ENCODE measurements at places on chromosomes 3 and 15.

DNA sequence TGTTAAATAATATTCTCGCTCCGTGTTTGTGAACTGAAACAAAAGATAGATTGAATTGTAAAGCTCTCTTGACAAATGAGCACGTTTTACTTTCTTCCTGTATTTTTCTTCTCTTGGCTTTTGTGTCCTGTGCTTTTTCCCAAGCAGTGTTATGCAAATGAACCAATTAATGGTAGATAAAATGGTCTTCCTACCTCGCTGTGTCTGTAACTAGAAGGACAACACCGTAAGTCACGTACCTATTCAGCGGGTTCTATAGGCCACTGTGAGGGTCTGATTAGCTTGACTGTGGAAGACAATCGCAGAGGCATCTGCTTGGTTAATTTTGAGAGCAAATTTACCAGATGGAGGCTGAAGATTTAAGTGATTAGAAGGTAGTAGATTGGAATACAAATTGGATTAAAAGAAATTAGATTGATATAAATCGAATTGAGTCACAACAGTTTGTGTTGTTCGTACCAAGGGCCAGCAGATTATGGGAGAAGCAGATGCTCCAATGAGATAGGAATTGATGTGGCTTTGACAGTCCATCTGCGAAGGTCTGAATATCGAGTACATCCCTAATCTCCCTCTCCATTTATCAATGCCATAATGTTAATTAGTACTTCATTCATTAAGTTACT, 40.2 kb downstream of the ROBO2 start:
- DNase-seq = no peak

DNA sequence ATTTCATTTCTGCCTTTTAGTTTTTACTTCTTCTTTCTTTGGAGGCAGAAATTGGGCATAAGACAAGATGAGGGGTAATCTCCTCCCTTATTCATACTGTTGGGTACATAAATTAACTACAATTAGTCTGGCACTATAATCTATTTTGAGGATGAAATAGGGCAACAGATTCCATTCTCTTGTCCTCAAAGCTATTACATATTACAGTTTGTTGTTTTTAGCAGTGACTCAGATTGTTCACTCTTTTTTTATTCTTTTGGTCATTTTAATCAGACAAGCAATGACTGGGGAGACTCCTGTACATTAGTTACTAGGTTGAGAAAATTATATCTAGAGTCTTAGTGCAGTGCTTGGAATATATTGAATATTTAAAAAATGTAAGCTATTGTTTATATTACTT, 556.0 kb downstream of the OTOL1 start:
- DNase-seq = peak; percentile 58

- peak; percentile 49 for DNase-seq
Measured at GRCh38 chr3:170007031-170007663, 30.6 kb upstream of the GPR160 start.

- DNase-seq = no peak
Measured at GRCh38 chr3:189820365-189820720, 189.2 kb downstream of the TP63 start.

GRCh38 chr15:100728371-100729201, 126.2 kb downstream of the ASB7 start:
- no peak for DNase-seq

DNA sequence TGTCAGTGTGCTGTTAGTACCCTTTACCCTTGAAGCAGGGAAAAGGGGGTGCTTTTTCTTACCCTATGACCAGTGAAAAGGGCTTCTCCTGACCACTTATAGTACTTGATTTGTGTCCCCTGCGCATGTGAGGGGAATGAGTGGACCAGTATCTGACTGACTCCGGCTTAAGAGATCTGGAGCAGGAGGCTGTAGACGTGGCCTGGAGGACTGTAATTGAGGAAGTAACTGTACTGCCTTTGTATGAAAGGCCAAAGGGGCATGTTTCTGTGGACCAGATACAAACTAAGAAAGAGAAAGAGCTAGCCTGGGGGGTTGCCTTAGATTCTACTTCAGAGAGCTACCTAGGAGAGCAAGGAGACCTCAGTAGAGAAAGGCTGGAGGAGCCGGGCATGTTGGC, 89.9 kb upstream of the TBL1XR1 start:
- DNase-seq = no peak

DNA sequence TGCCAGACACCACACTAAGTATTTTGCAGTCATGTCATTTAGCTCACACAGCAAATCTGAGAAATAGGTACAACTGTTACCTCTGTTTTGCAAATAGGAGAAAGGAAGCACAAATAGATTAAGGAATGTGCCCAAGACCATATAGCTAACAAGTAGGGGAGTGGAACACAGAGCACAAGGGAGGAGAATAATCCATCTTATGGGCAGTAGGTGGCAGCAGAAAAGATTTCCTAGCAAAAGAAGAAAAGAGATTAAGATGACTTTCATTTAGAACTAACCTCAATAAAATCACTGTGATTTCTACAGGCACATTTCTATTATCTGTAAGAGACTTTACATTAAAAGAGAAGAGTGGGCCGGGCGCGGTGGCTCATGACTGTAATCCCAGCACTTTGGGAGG, 49.1 kb downstream of the NR1I2 start:
- peak; percentile 29 for DNase-seq

- no peak for DNase-seq
Measured at GRCh38 chr15:83650831-83651230, 3.1 kb upstream of the ADAMTSL3 start.

DNA sequence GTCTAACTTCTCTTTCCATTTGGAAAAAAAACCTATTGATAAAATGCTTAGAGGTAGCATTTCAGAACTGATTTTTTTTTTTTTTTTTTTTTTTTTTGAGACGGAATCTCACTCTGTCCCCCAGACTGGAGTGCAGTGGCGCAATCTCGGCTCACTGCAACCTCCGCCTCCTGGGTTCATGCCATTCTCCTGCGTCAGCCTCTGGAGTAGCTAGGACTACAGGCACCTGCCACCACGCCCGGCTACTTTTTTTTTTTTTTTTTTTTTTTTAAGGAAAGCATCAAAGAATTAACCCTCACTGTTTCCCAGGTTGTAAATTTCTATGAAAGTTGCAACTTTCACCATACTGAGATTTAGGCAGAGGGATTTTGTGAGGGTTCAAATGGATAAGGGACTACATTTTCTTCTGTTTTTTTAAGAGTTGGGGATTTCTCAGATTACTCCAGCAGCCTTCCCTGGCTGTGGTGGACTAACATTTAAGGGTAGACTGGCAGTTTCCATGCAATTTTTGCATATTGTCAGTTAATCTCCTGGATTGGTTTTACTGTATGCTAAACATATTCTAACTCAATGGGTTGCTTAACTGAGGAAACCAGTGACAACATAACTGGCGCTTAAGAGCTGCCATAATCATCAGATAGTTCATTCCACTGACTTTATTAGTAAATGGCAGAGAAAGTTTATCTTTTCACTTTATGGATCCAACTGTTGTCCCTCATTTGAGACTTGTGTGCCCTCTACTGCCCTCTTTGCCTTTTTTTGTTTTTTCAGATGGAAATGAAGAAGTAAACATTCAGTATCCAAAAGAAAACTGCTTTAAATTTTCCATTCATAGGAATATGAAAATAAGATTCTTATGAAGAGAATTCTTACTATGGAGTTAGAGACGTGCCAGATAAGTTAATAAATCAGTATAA, 93.7 kb downstream of the NPTN start:
- DNase-seq = no peak

- no peak for DNase-seq
Measured at GRCh38 chr3:99857278-99857677, 39.6 kb downstream of the CMSS1 start.

GRCh38 chr3:113533534-113533892, 1.2 kb downstream of the SIDT1 start:
- DNase-seq = no peak

- DNase-seq = no peak
Measured at GRCh38 chr3:85170646-85171045, 211.9 kb downstream of the CADM2 start.

DNA sequence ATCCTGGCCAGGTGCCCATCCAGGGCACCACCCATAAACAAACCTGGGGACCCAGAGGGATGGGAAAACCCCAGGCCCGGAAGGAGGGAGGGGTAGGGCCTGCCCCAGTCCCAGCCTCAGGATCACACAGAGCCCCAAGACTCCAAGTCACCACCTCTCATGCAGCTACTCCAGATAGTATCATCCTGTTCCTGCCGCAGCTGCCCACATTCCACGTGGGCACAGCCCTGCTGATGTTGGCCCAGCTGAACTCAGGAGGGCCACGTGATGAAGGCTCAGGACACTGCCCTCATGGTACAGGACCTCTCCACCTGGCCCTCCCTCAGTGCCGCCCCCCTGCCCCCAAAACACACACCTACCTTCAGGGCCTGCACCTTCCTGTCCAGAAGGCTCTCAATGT, 69.5 kb downstream of the CACNA2D2 start:
- DNase-seq = no peak
